GM13977 (cell line): ENCODE measurements at places on chromosomes 4 and X.

- no peak for DNase-seq
These were observed 11.7 kb downstream of the SMARCAD1 start for GRCh38 chr4:94219402-94219801.

GRCh38 chr4:6538575-6538974 lies 36.4 kb upstream of the MAN2B2 start:
- no peak for DNase-seq

GRCh38 chr4:18180892-18181291 lies 159.3 kb upstream of the LCORL start:
- DNase-seq: no peak

DNA sequence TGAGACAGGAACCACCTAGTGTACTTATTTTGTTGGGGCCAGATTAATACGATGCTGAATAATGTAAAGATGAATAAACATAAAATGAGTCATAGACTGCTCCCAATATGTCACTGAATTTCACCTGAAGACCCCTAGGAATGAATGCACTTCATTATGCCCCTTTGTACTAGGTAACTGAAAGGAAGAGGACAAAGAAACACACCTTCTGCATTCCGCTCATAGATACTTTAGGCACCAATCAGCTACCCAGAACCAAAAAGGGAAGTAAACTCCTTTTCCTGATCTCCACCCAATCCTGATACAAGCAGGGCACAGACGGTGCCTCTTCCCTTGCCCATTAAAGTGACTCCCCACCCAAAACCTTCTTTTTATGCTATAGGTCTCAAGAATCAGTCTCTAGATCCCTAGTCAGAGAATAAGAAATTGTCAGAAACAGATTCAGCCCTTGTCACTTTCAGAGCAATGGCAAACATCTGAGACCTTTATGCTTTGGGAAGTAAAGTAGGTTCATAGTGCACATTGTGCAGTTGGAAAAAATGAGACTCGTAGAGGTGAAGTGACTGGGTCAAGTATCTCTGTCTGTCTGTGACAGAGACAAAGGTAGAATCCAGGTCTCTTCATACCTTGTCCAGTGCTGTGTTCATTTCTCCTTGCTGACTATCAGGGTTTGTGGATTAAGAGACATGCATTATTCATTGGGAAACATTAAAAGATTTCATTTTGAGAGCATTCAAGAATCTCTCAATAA lies 2.3 kb downstream of the GPR174 start:
- DNase-seq: no peak

- no peak for DNase-seq
These were observed 70.1 kb upstream of the HCCS start for GRCh38 chrX:11040996-11041395.

- DNase-seq: no peak
These were observed 92.1 kb downstream of the SCD5 start for GRCh38 chr4:82706349-82707000.

DNA sequence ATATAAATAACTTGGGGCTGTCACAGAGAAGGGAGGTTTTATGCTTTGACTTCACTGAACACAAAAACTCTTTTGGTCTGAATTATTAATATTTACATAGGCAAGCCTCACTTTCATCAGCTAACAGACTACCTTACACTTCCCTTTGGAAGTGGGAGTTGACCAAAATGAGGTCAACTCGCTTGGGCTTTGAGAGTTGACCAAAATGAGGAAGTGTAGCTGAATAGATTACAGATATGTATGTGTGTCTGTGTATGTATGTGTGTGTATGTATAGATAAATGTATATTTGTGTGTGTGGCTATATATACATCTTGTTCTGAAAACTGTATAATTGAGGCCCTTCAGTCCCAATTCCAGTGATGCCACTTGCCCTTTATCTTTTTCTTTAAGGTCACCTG lies 113.3 kb upstream of the IL13RA1 start:
- DNase-seq: no peak

DNA sequence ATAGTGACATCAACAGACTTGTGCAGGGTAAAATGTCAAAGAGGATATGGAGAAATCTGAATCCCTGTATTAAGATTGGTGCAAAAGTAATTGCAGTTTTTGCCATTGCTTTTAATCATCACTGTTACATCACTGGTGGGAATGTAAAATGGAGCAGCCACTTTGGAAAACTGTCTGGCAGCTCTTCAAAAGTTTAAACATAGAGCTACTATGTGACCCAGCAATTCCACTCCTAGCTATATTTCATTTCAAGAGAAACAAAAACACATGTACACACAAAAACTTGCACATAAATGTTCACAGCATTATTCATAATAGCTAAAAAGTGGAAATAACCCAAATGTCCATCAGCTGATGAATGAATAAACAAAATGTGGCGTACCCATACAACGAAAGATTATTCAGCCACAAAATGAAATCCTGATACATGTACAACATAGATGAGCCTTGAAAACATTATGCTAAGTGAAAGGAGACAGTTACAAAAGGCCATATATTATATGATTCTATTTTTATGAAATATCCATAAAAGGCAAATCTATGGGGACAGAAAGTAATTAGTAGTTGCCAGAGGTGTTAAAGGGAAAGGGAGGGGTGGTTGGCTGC lies 106.4 kb downstream of the AMELX start:
- no peak for DNase-seq
